CD8-positive, alpha-beta memory T cell (primary cell): ENCODE measurements at places on chromosomes 13 and 19. TPM values are rescaled to one million over a fixed set of nuclear protein-coding genes. Genes with fewer than 3 reads are reported as not detected.

DNA sequence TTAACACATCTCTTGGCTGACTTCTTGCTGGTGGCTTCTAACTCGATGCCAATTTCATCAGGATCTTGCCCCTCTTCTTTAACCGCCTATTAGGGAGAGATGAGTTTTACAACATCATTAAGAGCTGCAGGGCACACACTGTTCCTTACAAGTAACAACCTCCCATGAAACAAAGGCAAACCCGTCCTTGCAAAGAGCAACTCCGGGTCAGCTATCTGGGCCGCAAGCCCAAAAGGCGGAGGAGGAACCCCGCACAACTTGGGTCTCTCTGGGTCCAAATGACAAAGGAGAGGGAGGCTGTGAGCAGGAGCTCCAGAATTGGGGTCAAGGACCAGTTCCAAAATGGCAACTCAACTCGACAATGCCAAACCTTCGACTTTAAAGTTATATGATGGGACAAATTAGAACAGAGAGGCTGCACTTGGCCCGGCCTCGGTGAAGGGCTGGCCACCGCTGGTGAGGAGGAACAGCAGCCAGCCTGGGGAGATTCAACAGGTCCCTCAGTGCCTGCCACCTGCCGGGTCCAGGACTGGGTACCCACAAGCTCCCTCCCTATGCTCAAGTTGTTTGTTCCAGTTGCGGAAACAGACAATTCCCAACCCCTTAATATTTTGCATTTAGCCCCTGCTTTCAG lies 1.1 kb downstream of the SAFB2 start:
- H3K4me1 ChIP-seq: peaks cover 67% of the 10 kb centered on the region
- H3K27me3 ChIP-seq: no peaks in the 10 kb centered on the region
- H3K4me3 ChIP-seq: peak overlapping the region; percentile 90
- peak overlapping the region; percentile 84 for H3K27ac ChIP-seq
- peaks cover 48% of the 10 kb centered on the region for H3K36me3 ChIP-seq
- no peak for DNase-seq

DNA sequence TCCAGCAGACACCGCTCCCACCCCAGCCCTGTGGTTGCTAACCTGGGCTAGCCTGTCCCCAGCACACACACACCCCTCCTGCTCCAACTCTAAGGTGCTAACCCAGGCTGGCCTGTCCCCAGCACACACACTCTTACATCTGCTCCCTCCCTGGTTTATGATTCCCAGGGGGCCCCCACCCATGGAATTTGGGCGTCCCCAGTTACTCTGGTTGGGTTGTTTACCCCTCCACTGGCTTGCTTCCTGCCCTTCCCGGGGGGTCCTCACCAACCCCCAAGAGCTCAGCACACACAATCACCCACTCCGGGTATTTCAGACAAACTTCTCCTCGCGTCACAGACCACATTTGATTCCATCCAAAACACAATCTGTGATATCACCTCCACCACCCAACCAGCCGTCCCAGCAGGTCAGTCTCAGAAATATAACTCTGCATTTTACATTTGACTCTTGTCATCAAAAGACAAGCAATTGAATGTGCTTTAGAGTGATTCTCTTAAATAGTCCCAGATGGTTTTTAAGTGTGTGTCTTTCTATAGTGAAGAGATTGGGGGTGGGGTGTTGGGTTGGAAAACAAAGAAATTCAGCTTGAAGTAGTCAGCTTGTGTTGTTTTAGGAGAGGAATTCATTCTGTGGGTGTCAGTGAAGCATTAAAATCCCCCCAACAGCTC lies 20.1 kb downstream of the COL4A2 start:
- no peaks in the 10 kb centered on the region for H3K27me3 ChIP-seq
- H3K27ac ChIP-seq: no peak overlapping the region
- DNase-seq: no peak
- H3K36me3 ChIP-seq: no peaks in the 10 kb centered on the region
- H3K4me3 ChIP-seq: no peak overlapping the region

The ARL11 gene
- total RNA-seq: 0.38 TPM

GRCh38 chr19:35337984-35338296 lies 9.0 kb downstream of the CD22 start:
- no peaks in the 10 kb centered on the region for H3K36me3 ChIP-seq
- DNase-seq: no peak
- no peak overlapping the region for H3K27ac ChIP-seq
- no peak overlapping the region for H3K4me3 ChIP-seq
- H3K27me3 ChIP-seq: peaks cover 7% of the 10 kb centered on the region

GRCh38 chr13:88217883-88218282 lies 546.7 kb downstream of the SLITRK5 start:
- no peaks in the 10 kb centered on the region for H3K36me3 ChIP-seq
- no peak for DNase-seq
- H3K4me1 ChIP-seq: no peaks in the 10 kb centered on the region
- no peak overlapping the region for H3K4me3 ChIP-seq
- no peaks in the 10 kb centered on the region for H3K27me3 ChIP-seq
- no peak overlapping the region for H3K27ac ChIP-seq

The XAB2 gene
- total RNA-seq: 47.6 TPM

GRCh38 chr19:4429771-4430171 lies 27.3 kb downstream of the CHAF1A start:
- peaks cover 8% of the 10 kb centered on the region for H3K36me3 ChIP-seq
- H3K4me1 ChIP-seq: no peaks in the 10 kb centered on the region
- H3K27me3 ChIP-seq: no peaks in the 10 kb centered on the region
- H3K27ac ChIP-seq: no peak overlapping the region

DNA sequence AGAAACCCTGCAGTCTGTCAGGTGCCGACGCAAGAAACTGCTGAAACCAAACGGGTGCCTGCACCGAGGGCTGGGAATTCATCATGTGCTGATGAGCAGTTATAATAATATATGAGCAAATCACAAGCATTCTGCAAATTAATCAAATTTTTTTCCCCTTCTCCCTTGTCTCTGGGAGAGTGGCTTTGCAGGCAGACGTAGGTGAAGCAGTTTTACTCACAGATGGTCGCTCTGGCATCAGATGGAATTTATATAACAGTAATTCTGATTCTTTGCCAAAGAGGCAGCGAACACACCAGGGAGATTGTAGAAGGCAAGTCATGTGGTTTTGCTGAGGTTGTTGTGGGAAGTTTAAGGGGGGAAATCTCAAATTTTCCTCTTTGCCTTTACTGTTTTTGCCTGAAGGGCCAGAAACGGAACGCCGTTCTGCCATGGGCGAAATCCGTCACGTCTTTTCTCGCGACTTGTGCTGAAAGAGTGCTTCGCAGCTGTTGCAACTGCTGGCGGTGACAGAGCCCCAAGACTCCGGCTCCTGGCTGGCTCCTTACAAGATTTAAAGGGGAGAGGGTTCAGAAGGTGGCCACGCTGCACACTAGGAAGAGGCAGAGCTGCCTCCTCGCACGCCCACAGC lies 320.1 kb downstream of the ZNF536 start:
- no peak overlapping the region for H3K4me3 ChIP-seq
- no peaks in the 10 kb centered on the region for H3K36me3 ChIP-seq

GRCh38 chr13:34654647-34655046 lies 287.4 kb upstream of the NBEA start:
- no peaks in the 10 kb centered on the region for H3K36me3 ChIP-seq
- DNase-seq: no peak
- no peak overlapping the region for H3K4me3 ChIP-seq
- H3K4me1 ChIP-seq: no peaks in the 10 kb centered on the region
- H3K27ac ChIP-seq: no peak overlapping the region
- H3K27me3 ChIP-seq: no peaks in the 10 kb centered on the region

The PTPRH gene
- total RNA-seq: not detected

DNA sequence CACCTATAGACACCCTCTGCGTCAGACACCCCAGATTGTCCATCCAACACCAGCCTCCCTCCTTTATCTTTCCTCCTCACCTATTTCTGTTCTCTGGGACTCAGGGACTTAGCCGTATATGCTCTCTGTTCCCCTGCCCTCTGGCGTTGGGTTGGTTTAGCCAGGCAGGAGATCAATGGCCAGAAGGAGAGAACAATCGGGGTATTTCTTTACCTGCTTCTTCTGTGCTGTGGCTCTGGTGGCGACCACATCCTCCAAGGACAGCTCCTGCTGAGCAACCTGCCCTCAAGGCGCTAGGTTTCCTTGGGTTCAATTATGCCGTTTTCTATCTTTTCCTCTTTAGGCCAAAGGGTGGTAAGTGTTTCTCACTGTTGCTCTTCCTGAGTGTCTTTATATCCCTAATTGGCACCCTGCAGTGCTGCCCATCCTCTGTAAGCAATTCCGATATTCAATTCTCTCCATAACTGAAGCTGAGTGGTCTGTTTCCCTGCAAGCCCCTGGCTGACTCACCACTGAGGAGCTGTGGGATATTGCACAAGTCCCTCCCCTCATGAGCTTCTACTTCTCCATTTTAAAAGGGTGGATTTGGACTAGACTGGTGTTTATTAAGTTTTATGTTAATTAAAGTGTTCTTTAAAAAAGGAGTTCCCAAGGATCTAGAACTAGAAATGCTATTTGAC lies 63.7 kb upstream of the TMTC4 start:
- H3K27me3 ChIP-seq: peaks cover 3% of the 10 kb centered on the region
- H3K4me1 ChIP-seq: no peaks in the 10 kb centered on the region
- no peaks in the 10 kb centered on the region for H3K36me3 ChIP-seq
- no peak for DNase-seq
- no peak overlapping the region for H3K4me3 ChIP-seq

DNA sequence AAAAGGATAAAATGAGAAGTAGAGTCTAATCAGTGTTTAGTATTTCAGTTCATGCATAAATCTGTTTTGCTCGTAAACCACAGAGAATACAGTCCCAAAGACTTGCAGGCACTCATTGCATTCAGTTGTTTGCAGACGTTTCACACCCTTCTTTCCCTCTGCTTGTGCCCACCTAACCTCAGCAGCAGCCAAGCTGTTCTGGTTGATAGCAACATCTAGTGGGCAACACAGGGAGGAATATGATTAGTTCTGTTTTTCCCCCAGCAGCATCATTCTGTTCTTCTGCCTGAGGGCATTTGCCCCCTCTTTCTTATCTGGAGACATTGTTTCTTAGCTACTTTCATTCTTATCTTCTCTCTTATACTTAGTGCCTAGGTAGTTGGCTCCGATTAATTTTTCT lies 135.6 kb downstream of the PAN3 start:
- H3K27ac ChIP-seq: no peak overlapping the region
- H3K27me3 ChIP-seq: no peaks in the 10 kb centered on the region
- DNase-seq: no peak
- H3K36me3 ChIP-seq: peaks cover 36% of the 10 kb centered on the region
- no peak overlapping the region for H3K4me3 ChIP-seq
- H3K4me1 ChIP-seq: no peaks in the 10 kb centered on the region

The WASF3 gene
- 0.24 TPM for total RNA-seq
